ENCODE measurements at places on chromosomes 13 and 19.
A peak's percentile ranks its signal among the peaks of the same experiment; 100 is the strongest.

DNA sequence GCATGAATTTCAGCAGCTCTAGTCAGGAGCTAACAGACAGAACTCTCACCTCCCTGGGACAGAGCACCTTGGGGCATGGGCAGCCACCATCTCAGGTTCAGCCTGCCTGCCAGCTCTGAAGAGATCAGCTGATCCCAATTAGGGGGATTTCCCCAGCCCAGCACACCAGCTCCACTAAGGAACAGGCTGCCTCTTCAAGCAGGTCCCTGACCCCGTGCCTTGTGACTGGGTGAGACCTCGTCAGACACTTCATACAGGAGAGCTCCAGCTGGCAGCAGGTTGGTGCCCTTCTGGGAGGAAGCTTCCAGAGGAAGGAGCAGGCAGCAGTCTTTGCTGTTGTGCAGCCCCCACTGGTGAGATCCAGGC is 84.5 kb upstream of the UFM1 start:
- DNase-seq: no peak

GRCh38 chr13:80599765-80600164 is 258.8 kb upstream of the SPRY2 start:
- no peak for DNase-seq

DNA sequence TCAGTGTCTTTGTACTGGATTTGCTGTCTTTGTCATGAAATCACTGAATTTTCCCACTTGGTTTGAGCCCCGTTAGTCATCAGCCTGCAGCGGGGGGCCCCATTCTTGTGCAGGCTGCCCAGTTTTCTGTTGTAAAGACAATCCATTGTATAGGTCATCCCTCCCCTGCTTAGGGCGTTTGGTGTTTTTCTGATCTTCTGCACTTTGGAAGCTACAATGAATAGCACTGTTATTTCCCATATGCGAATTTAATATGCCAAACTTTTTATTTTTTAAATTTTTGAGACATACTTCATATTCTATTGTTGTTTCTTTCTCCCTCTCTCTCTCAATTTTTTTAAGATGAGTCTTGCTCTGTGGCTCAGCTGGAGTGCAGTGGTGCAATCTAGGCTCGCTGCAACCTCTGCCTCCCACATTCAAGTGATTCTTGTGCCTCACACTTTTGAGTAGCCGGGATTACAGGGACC is 9.0 kb downstream of the SLC27A1 start:
- no peak for DNase-seq

GRCh38 chr19:43332058-43332922 is 21.2 kb upstream of the CD177 start:
- no peak for DNase-seq

DNA sequence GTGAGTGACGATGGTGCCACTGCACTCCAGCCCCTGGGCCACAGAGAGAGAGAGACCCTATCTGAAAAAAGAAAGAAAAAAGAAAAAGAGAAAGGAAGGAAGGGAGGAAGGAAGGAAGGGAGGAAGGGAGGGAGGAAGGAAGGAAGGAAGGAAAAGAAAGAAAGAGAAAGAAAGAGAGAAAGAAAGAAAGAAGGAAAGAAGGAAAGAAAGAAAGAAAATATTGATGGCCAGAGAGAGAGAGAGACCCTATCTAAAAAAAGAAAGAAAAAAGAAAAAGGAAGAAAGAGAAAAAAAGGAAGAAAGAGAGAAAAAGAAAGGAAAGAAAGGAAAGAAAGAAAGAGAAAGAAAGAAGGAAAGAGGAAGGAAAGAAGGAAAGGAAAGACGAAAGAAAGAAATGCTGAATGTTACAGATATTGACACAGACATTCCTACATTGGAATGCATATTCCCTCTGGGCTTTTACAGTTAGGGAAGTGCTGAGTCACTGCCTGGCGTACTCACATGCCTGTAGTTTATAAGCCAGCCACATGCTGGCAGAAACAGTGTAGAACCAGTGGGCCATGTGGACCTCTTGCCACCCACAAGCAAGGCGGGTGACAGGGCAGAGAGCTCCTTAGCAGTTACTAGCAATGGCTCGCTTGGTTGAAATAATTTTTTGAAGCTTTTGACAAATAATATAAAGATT is 34.6 kb upstream of the SLC46A3 start:
- DNase-seq: peak; percentile 24
